Activated T-cell treated with anti-CD3 and anti-CD28 coated beads for 24 hours (primary cell): ENCODE measurements at places on chromosomes 2 and 18.

GRCh38 chr18:2441544-2441943 lies 129.8 kb downstream of the METTL4 start:
- DNase-seq: no peak

DNA sequence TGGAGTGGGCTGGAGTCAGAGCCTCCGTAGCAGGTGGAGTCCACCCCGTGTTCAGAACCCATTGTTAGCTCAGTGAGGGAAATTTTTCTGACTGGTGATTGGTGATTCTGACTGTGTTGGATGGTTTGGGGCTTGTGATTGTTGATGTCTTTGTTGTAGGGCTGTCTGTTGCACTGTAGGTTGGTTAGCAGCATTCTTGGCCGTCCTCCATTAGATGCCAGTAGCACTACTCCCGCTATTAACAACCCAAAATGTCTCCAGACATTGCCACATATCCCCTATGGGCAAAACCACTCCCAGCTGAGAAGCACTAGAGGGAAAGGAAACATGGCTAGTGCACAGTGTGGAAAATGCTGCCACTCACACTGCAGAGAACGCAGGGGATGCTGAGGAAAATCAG lies 51.7 kb downstream of the ARMC9 start:
- DNase-seq: no peak

DNA sequence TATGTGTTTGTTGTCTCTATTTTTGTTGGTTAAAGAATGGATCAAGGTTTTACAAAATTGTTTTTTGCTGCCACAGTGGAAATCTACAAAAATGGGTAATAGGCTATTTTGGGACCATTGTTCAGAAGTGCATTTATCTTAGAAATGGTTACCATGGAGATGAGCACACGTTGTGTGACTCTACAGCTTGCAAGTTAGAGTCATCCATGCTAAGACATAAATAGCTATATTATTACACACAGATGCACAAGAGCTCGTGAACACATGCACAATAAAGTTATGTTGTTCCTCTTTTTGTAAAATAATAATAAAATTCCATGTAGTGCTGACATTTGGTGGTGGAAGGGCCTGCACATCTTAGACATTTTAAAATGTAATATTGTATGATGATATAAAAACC lies 15.5 kb upstream of the DUSP19 start:
- DNase-seq: no peak

DNA sequence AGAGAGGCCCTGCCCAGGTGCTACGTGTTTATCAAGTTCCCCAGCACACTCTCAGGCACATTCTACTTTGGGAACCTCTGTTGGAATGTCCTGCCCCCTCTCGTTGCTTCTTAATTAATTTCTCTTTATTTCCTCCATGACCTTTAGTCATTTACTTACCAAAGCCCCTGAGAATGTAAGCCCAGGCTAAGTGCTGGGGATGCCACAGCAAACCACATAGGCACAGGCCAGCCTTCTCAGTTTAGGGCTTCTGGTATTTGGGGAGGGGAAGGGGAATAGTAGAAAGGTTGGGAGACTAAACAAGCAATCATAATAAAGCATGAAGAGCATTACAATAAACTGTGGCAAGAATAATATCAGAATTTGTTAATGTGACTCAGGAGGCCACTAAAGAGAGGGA lies 85.7 kb downstream of the EVA1A start:
- no peak for DNase-seq

GRCh38 chr2:54838585-54839035 lies 115.1 kb downstream of the EML6 start:
- peak; percentile 54 for DNase-seq

GRCh38 chr2:106899786-106900530 lies 14.0 kb upstream of the ST6GAL2 start:
- DNase-seq: no peak

GRCh38 chr2:10079870-10080535 lies at the start of gene CYS1:
CYS1 (minus strand) TSS chr2:10080411; CDS start chr2:10080223, 188 bp downstream.
- no peak for DNase-seq

DNA sequence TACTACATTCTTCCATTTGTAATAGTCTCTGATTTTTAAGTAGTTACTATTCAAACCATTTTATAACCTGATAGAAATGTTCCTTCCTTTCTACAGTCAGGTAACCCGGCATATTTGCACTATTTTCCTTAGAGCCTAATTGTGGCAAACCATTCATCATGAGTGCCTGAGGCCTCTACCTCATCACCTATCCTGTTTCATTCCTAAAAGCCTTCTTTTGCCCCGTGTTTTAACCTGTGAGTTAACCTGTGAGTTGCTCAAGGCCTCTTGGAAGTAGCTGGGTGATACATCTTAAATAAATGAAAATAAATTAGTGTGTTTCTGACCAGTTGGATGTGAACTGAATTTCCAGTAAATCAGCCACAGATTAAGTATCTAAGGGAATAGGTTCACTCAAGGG lies 6.5 kb upstream of the KLHL29 start:
- DNase-seq: no peak

- DNase-seq: no peak
Observed at GRCh38 chr2:99481941-99482340, 7.9 kb downstream of the REV1 start.

DNA sequence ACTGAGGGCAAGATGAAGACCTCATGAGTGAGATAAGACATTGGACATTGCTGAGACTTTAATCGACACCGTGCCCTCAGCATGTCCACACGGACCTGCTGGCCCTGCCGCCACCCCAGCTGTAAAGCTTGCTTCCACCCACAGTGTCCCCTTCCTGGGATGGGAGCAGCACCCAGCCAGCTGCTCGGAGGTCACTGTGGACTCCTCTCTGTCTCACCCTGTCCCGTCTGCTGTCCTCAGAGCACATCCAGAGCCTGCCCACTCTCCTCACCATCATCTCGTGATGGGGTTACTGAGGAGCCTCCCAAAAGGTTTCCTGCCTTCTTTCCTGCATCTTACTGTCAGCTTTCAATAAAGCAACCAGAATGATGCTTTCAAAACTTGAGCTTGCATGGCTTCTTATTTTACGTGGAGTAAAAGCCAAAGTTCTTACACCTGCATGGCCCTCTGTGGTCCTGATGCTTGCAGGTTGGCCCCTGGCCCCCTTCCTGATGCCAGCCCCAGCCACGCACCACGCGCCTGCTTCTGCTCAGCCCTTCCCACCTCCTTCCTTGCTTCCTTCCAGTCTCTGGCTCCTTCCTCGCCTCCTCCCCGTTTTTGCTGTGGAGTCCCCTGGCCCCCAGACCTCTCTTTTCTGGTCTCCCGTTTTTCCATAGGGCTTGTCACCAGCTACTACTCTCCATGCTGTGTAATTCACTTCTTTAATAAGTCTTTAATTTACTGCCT lies 67.0 kb downstream of the DGKD start:
- DNase-seq: no peak

GRCh38 chr2:191345788-191346187 lies 100.6 kb downstream of the MYO1B start:
- no peak for DNase-seq

DNA sequence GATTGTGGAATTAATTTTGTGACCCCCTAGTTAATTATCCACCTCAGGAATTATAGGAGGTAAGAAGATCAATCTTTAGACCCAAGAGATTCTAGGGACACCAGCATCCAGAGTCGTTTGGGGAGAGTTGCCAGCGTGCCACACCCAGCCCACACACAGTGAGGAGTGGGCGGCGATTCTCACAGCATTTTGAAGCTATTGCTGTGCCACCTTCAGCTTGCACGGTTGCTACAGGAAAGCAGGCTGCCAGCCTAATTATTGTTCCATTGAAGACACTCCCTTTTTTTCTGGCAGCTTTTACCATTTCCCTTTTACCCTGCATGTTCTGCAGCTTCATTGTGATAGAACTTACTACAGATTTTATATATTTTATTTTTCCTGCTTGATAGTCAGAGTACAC lies 13.1 kb upstream of the MYL12A start:
- no peak for DNase-seq

DNA sequence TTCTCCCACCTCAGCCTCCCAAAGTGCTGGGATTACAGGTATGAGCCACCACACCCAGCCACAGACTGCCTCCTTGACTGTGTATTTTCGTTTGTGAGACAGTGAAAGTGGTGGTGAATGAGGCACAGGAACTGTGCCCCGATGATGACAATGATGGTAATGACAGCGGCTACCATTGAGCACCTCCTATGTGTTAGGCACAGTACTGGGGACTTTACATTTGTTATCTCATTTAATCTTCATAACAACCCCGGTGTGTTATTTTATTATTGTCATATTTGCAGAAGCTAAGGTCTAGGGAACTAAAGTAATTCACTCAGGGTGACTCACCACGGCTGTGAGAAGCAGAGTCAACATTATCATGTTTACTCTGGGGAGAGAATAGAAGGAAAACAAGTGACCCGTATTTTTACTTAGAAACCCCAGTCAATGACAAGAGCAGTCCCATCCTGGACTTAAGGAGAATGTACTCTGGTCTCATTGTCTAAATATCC lies 77.6 kb upstream of the ALPP start:
- no peak for DNase-seq
